ENCODE measurements at places on chromosomes 12 and 14. TPM values are rescaled to one million over a fixed set of nuclear protein-coding genes. Genes with fewer than 3 reads are reported as not detected.

Gene PCED1B
- 62.2 TPM for total RNA-seq

Gene KRT83
- total RNA-seq, result not detected

DNA sequence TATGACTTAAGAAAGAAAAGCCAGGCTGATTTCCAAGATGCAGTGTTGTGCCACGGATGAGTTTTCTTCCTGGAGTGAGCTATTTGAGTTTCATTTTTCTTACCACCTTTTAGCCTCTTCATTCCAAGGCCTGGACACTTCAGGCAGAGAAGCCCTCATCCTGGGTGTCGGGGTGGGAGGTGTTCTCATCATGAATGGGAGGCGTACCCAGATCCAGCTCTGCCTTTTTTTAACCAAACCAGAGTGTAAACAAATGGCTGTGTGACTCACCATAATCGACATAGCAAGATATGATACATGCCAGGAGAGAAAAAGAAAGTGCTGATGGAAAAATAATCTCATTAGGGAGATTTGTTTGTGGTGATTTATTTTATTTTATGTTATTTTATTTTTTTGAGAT lies 79.9 kb downstream of the ARF6 start:
- no peaks in the 10 kb centered on the region for H3K27me3 ChIP-seq
- peaks cover 8% of the 10 kb centered on the region for H3K36me3 ChIP-seq
- peak overlapping the region; percentile 72 for H3K4me3 ChIP-seq
- H3K4me1 ChIP-seq, result peaks cover 70% of the 10 kb centered on the region

DNA sequence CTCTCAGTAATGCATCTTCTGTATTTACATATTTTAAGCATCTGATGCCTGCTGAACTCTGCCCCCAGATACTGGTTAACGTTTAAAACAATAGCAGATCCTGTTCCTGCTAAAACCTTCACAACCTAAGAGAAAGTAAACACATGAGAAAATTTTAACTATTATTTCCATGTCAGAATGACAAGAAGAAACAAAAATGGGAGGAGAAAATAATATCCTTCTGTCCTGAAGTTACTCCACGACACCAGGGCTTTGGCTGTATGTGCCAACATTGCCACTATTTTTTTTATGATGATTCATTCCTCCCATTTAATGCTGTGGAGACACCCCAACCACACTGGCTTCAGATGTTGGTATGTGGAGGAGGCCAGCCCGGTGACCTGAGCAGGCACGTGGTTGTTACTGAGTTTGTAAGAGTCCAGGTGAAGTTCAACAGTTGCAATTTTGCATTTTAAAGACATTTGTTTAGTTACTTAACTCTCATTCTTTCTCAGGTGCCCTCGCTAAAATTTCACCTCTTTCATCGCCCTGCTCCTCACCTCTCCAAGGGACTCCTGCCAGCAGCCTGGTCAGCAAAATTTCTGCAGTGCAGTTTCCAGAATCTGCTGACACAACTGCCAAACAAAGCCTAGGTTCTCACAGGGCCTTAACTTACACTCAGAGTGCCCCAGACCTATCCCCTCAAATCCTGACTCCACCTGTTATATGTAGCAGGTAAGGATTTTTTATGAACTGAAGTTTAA lies 65.5 kb upstream of the SLCO1C1 start:
- no peaks in the 10 kb centered on the region for H3K27me3 ChIP-seq
- H3K4me1 ChIP-seq, result no peaks in the 10 kb centered on the region
- H3K4me3 ChIP-seq, result no peak overlapping the region
- H3K36me3 ChIP-seq, result no peaks in the 10 kb centered on the region
- DNase-seq, result no peak

Gene KCNH3
- 0.90 TPM for total RNA-seq

Gene TMEM253
- total RNA-seq, result not detected

Gene WSCD2
- total RNA-seq, result not detected

Gene PSME1
- total RNA-seq, result 397 TPM

DNA sequence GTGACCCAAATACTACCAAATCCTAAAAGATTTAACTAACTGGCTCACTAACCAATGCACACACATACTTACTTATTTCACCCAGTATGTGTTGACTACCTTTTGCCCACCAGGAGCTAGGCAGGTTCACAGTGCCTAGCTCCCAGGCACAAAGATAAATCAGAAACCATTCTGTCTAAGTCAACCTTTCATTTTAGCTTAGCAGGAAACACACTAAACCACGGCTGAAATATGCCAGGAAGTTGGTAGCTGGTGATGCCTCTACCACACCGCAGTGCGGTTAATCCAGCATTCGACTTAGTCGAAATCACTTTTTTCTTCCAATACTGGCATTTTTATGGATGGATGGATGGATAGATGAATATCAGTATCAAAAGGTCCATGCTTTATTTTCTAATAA lies 597.7 kb downstream of the DIO2 start:
- H3K4me1 ChIP-seq, result no peaks in the 10 kb centered on the region
- H3K27ac ChIP-seq, result no peak overlapping the region
- H3K27me3 ChIP-seq, result no peaks in the 10 kb centered on the region
- no peak for DNase-seq
- no peak overlapping the region for H3K4me3 ChIP-seq
- no peaks in the 10 kb centered on the region for H3K36me3 ChIP-seq

DNA sequence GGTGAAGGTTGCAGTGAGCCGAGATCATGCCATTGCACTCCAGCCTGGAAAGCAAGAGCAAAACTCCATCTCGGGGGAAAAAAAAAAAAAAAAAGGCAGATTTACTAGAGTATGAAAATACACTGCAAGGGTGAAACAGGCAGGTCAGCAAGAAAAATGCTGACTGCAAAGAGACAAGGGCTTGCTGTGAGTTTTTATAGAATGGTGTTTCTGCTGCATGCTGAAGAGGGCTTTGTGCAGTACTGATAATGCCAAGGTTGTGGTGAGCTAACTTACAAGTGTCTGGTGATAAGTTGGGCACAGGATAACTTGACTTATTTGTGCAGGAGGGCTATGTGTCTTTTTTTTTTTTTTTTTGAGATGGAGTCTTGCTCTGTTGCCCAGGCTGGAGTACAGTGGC lies 25.9 kb upstream of the SRP54 start:
- H3K27me3 ChIP-seq, result no peaks in the 10 kb centered on the region
- H3K36me3 ChIP-seq, result peaks cover 31% of the 10 kb centered on the region
- no peaks in the 10 kb centered on the region for H3K4me1 ChIP-seq
